ENCODE measurements at places on chromosomes 13 and 19.

GRCh38 chr13:61013796-61014195 lies 401.9 kb downstream of the PCDH20 start:
- H3K4me1 ChIP-seq, result no peaks in the 10 kb centered on the region
- DNase-seq, result no peak
- H3K36me3 ChIP-seq, result no peaks in the 10 kb centered on the region
- no peak overlapping the region for H3K4me3 ChIP-seq
- H3K27ac ChIP-seq, result no peak overlapping the region
- H3K27me3 ChIP-seq, result no peaks in the 10 kb centered on the region

GRCh38 chr19:54345938-54346386 lies 7.0 kb upstream of the LILRA4 start:
- peaks cover 3% of the 10 kb centered on the region for H3K27me3 ChIP-seq
- H3K27ac ChIP-seq, result no peak overlapping the region
- H3K36me3 ChIP-seq, result no peaks in the 10 kb centered on the region
- DNase-seq, result no peak

DNA sequence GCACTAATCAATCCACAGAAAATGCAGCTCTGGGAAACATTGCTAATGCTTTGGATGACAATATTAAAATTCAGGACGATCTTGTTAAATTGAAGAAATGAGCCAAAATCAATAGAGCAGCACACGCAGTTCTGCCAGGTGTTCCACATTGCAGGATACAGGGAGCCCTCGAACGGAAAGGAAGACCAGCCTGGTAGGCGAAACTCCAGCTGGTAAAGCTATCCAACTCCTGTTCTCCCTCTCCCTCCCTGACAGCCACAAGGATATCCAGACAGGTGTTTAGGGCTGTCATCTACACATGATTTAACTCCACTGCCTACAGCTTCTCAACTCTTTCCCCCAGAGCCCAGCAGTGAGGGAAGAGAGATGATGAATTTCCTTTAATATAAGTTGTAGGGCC lies 67.7 kb downstream of the EPSTI1 start:
- H3K36me3 ChIP-seq, result no peaks in the 10 kb centered on the region
- H3K4me3 ChIP-seq, result no peak overlapping the region
- H3K27ac ChIP-seq, result no peak overlapping the region
- DNase-seq, result no peak

DNA sequence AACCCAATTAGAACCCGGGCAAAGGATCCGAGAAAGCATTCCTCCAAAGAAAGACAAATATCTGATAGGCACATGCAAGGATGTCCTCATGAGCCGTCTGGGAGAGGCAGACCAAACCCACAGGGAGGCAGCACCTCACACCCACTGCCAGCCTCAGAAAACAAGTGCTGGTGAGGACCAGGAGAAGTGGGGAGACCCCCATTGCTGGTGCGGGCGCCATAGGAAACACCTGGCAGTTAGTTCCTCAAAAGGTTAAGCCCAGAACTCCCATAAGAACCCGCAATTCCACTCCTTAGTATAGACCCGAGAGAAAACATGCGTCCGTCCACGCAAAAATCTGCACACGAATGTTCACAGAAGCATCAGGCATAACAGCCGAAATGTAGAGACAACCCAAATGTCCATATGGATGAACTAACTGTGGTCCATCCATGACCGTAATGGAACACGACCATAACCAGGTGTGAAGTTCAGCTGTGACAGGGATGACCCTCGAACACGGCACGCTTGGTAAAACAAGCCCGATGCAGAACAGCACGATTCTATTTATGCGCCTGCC lies 7.9 kb downstream of the ZNF787 start:
- H3K36me3 ChIP-seq, result no peaks in the 10 kb centered on the region
- H3K27me3 ChIP-seq, result no peaks in the 10 kb centered on the region
- peaks cover 13% of the 10 kb centered on the region for H3K4me1 ChIP-seq
- DNase-seq, result no peak

DNA sequence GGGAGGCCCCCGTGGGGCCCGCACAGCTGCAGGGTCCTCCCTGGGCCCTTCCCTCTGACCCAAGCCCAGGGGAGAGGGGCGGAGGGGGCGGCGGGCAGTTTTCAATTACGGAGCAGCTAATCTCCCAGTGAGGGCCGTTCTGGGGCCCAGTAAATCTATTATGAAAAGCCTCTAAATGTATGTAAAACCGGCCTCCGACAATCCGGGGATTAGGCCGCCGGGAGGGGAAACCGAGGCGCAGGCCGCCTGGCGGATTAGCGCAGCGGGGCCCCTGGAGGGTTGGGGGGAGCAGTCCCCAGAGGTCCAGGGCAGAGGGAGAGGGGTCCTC lies 25.1 kb downstream of the EFNA2 start:
- no peaks in the 10 kb centered on the region for H3K36me3 ChIP-seq
- no peak for DNase-seq
- H3K27ac ChIP-seq, result no peak overlapping the region
- H3K4me3 ChIP-seq, result no peak overlapping the region

GRCh38 chr13:44243198-44243857 lies 130.3 kb upstream of the SERP2 start:
- H3K27ac ChIP-seq, result peak overlapping the region; percentile 57
- H3K27me3 ChIP-seq, result no peaks in the 10 kb centered on the region
- peaks cover 18% of the 10 kb centered on the region for H3K4me1 ChIP-seq
- H3K4me3 ChIP-seq, result no peak overlapping the region
- DNase-seq, result peak; percentile 73
- H3K36me3 ChIP-seq, result no peaks in the 10 kb centered on the region

GRCh38 chr13:94968757-94969086 lies 256.4 kb upstream of the SOX21 start:
- H3K27me3 ChIP-seq, result peaks cover 73% of the 10 kb centered on the region
- peak overlapping the region; percentile 50 for H3K4me3 ChIP-seq
- no peak overlapping the region for H3K27ac ChIP-seq
- no peak for DNase-seq
- no peaks in the 10 kb centered on the region for H3K36me3 ChIP-seq

DNA sequence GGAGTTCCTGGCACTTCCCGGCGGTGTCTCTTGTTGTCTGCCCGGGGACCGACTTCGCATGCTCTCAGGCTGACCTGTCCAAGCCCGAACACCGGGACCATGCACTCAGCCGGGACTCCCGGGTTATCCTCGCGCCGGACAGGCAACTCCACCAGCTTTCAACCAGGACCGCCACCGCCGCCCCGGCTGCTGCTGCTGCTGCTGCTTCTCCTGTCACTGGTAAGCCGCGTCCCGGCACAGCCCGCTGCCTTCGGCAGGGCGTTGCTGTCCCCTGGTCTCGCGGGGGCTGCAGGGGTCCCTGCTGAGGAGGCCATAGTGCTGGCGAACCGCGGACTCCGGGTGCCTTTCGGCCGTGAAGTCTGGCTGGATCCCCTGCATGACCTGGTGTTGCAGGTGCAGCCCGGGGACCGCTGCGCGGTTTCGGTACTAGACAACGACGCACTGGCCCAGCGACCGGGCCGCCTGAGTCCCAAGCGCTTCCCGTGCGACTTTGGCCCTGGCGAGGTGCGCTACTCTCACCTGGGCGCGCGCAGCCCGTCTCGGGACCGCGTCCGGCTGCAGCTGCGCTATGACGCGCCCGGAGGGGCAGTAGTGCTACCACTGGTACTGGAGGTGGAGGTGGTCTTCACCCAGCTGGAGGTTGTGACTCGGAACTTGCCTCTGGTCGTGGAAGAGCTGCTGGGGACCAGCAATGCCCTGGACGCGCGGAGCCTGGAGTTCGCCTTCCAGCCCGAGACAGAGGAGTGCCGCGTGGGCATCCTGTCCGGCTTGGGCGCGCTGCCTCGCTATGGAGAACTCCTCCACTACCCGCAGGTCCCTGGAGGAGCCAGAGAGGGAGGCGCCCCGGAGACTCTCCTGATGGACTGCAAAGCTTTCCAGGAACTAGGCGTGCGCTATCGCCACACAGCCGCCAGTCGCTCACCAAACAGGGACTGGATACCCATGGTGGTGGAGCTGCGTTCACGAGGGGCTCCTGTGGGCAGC lies 661 bp downstream of the FREM2 start:
- H3K36me3 ChIP-seq, result no peaks in the 10 kb centered on the region
- H3K27ac ChIP-seq, result no peak overlapping the region
- H3K4me3 ChIP-seq, result peak overlapping the region; percentile 63
- no peaks in the 10 kb centered on the region for H3K4me1 ChIP-seq
- H3K27me3 ChIP-seq, result peaks cover 52% of the 10 kb centered on the region
- peak; percentile 25 for DNase-seq

DNA sequence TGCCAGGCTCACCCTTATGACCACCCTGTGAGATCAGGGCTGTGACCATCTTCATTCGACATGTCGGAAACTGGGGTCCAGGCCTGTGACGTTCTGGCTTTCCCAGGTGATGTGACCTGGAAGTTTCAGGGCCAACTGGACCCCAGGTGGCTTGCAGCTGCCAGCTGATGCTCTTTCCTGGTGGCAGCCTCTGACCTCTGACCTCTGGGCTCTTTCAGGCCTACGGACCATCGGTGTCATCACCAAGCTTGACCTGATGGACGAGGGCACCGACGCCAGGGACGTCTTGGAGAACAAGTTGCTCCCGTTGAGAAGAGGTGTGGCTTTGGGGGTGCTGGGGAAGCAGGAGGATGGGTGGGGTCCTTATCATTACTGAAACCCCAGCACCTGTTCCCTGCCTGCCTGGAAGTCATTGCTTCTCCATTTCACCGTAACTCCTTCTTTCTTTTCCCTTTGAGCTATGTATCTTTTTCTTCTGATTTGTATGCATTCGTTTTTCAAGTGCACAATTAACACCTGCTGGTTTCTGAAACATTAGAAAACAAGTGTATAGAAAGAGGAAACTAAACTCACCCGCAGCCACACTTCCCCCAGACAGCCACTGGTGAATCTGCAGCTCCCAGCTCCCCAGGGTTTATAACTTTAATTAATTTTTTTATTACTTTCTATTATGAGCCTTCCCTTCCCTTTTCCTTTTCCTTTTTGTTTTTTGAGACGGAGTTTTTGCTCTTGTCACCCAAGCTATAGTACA lies 58.9 kb downstream of the TMED1 start:
- H3K4me3 ChIP-seq, result no peak overlapping the region
- H3K36me3 ChIP-seq, result peaks cover 24% of the 10 kb centered on the region
- no peaks in the 10 kb centered on the region for H3K4me1 ChIP-seq
- no peak for DNase-seq
- no peaks in the 10 kb centered on the region for H3K27me3 ChIP-seq

GRCh38 chr19:824885-825284 lies 2.8 kb upstream of the AZU1 start:
- H3K27me3 ChIP-seq, result peaks cover 4% of the 10 kb centered on the region
- H3K36me3 ChIP-seq, result no peaks in the 10 kb centered on the region
- no peak overlapping the region for H3K27ac ChIP-seq
- H3K4me1 ChIP-seq, result no peaks in the 10 kb centered on the region
- no peak overlapping the region for H3K4me3 ChIP-seq

DNA sequence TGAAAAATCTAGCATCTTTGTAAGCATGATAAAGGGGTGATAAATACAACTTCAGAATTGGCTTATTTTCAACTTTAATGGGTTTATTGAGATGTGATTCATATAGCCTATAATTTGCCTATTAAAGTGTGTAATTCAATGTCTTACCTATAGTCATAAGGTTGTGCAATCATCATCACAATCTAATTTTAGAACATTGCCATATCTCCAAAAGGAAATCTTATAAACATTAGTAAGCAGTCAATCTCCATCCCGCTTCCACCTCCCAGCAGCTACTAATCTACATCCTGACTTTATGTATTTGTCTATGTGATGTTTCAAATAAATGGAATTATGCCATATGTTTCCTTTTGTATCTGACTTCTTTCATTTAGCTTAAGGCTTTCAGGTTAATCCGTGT lies 145.2 kb upstream of the KLHL1 start:
- no peaks in the 10 kb centered on the region for H3K27me3 ChIP-seq
- no peak for DNase-seq
- H3K4me1 ChIP-seq, result no peaks in the 10 kb centered on the region
- H3K4me3 ChIP-seq, result no peak overlapping the region
- no peak overlapping the region for H3K27ac ChIP-seq
- no peaks in the 10 kb centered on the region for H3K36me3 ChIP-seq

DNA sequence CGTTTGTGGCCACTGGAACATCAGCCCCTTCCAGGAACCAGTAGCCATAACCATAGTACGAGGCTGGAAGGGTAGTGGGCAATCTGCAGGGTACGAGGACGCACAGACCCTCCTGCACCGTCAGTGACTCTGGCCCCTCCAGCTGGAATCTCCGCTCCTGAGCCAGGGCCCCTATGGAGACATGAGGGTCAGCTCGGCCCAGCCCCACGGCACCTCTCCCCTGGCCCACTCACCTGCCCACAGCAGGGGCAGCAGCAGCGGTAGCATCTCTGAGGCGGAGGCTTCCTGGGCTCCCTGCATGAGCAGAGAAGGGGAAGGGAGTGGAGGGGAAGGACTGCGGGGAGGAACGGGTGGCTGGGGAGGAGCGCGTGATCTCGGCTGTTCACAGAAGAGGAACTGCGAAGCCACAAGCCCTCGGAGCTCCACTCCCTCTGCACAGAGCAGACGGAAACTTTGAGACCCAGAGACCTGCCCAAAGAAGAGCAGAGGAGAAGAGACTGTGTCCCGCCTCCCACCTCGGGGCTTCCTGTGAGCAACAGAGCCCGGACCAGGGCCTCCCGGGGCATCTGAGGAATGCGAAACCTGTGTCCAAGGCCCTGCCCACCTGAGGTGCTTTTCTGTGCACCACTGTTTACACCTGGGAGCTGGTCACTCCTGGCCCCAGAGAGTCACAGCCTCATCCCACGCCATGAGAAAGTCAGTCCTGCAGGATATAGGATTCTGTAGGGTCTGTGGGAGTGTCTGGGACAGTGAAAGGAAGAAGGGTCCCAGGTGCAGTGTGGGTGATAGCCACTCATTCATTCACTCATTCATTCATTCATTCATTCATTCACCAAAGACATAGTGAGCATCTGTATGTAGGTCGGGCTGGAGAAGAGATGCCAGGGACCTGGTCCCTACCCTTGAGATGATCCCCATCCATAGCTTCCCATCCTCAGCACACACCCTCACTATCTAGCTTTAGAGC lies at the start of gene SIGLEC6:
TSS of gene SIGLEC6 (minus strand) at position 322 of the 967 bp plus-strand sequence. CDS start at position 300, 22 bp downstream.
- 0 out of 2 replicates have a peak, but pooled peaks cover 8% of the 10 kb centered on the region for H3K27me3 ChIP-seq
- no peaks in the 10 kb centered on the region for H3K4me1 ChIP-seq
- no peak within 1 kb of the TSS for H3K4me3 ChIP-seq
- no peak within 1 kb of the TSS for H3K27ac ChIP-seq
- no peaks in the 10 kb centered on the region for H3K36me3 ChIP-seq
- DNase-seq, result no peak

DNA sequence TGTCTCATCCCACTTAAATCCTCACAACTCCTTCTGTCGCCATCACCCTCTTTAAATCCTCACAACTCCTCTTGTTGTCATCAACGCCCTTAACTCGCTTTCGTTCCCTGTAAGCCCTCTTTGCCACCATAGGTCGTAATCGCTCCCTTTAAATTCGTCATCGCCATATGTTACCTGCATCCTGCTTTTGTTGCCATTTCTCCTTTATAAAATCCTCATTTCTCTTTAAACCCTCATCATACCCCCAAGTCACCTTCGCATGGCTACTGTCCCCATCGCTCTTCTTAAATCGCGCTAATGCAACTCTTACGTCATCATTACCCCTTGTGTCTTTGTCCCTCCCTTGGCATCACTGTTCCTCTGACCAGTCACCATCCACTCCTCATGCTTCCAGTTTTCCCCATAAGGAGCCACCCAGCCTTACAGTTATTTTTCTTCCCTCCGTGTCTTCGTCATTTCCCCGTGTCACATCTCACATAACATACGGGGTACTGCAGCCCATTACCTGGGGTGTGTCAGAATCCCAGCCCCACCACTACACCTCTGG lies 539 bp downstream of the PLD3 start:
- no peaks in the 10 kb centered on the region for H3K4me1 ChIP-seq
- H3K27me3 ChIP-seq, result no peaks in the 10 kb centered on the region
- no peaks in the 10 kb centered on the region for H3K36me3 ChIP-seq
- H3K27ac ChIP-seq, result peak overlapping the region; percentile 68

GRCh38 chr13:51262501-51263211 lies 40.5 kb downstream of the FAM124A start:
- no peaks in the 10 kb centered on the region for H3K36me3 ChIP-seq
- no peaks in the 10 kb centered on the region for H3K4me1 ChIP-seq
- no peak overlapping the region for H3K27ac ChIP-seq
- H3K27me3 ChIP-seq, result peaks cover 50% of the 10 kb centered on the region
- no peak for DNase-seq

Measured in GM23248 (cell line).